Dermis lymphatic vessel endothelial cell (primary cell): ENCODE measurements at places on chromosomes 3 and 15. TPM values are rescaled to one million over a fixed set of nuclear protein-coding genes. Genes with fewer than 3 reads are reported as not detected.

The FRMD4B gene
- total RNA-seq = 47.2 and 67.5 TPM in 2 replicates

The KPNA4 gene
- total RNA-seq = 22.8 and 25.4 TPM in 2 replicates

The CA12 gene
- total RNA-seq = 0.60 and 0.98 TPM in 2 replicates

The GRK7 gene
- not detected in 2 replicates for total RNA-seq

The NMNAT3 gene
- 0.65 and 1.8 TPM in 2 replicates for total RNA-seq

The BBS4 gene
- 5.7 and 11.3 TPM in 2 replicates for total RNA-seq

The MITF gene
- total RNA-seq = 4.7 and 7.8 TPM in 2 replicates
